Fibroblast of skin of abdomen (primary cell): ENCODE measurements at places on chromosomes 1 and 21.

- DNase-seq: no peak
Observed at GRCh38 chr1:15515022-15515663, 8.9 kb downstream of the CASP9 start.

DNA sequence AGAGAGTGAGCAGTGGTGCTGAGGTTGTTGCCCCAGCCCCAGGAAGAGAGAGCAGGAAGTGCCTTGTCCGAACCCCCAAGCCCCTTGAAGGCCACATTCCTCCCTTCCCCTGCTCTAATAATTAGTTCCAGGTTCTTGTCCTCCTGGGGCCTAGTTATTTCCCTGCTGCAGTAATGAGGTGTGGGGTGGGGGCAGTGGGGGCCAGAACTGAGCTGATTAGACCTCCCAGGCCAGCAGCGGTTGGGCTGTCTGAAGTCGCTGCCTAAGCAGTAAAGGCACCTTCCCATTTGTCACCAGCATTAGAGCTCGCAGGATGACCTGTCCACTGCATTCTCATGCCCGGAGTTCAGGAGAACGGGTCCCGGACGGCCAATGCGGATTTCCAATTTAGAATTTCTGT is 186.5 kb upstream of the CSF3R start:
- DNase-seq: no peak

GRCh38 chr1:162725301-162725837 is 65.1 kb upstream of the HSD17B7 start:
- no peak for DNase-seq

GRCh38 chr1:9990944-9991343 is 6.1 kb upstream of the RBP7 start:
- DNase-seq: no peak

- no peak for DNase-seq
Observed at GRCh38 chr1:168135921-168136708, 615 bp downstream of the GPR161 start.

DNA sequence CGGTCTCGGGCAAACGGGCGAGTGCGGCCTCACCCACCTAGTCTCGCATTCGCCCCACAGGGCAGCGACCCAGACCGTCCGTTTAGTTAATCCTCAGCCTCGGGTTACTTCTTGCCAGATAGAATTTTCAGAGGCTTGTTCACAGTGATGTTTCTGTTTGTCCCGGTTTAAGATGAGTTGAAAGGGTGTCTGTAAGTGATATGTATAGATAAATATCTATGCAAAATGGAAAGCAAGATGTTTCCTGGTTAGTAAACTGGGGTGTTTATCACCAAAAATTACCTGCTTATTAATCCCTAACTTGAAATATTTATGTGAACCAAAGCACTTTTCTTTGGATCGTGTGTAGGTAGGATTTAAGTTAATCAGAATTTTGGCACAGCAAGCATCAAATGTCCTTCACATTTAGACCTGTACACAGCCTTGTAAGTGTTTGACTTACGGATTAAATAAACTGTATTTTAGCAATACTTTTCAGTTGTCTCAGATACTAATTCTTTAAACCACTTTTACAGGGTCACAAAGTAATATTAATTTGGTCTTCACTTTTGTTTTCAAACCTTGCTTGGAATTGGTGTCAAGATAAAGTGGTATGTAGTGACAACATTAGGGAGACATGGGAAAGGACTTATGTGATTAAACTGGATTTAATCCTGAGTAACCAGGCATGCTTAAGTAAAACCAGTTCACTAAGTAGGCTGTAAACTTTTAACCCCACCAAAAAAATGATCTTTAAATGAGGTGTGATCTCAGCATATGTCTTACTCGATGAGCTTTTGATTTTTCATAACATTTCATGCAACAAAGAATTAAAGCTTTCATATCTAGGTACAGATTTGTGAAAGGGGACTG is 914 bp downstream of the ZNF326 start:
- DNase-seq: no peak

GRCh38 chr1:8516278-8516777 is 198.4 kb downstream of the SLC45A1 start:
- DNase-seq: no peak

DNA sequence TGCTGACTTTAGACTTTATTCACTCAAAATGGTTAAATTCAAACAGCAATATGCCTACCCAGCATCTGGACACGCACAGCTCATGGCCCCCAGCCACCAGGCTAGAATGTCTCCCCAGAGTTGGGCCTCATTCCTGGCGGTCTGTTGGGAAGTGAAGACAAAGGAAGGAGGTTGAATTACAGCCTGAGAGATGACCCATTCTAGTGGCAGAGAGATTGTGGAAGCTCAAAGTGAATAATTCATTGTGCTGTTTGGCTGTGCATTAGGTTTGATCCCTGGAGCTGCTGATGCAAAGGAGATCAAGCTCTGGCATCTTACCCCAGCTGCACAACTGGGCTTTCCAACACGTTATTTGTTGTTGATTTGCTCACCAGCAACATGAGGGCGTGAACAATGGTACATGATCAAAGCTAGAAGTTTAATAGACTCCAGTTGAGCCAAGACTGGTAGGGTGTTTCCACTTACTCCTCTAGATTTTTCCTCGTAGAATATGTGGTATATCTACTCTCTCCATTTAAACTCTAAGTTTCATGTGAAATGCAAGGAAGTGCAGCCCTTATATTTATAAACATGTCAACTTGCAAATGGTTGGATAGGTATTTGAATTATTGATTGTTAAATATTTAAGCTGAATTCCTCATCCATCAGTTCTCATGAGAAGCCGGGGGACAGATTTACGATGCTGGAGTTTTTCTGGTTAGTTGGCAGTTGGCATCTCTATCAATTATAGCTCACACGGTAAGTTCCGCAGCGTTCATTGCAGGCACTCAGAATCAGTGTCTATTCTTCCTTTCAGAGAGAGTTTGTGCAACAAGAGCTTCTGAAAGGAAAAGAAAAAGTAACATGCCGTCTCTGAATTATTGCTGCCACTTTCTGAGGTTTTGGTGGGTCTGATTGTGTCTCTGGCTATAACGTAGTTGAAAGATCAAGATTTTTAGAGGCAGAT is 222.7 kb downstream of the TM2D1 start:
- DNase-seq: peak; percentile 25

- DNase-seq: no peak
Observed at GRCh38 chr1:7208647-7209180, 423.5 kb downstream of the CAMTA1 start.

DNA sequence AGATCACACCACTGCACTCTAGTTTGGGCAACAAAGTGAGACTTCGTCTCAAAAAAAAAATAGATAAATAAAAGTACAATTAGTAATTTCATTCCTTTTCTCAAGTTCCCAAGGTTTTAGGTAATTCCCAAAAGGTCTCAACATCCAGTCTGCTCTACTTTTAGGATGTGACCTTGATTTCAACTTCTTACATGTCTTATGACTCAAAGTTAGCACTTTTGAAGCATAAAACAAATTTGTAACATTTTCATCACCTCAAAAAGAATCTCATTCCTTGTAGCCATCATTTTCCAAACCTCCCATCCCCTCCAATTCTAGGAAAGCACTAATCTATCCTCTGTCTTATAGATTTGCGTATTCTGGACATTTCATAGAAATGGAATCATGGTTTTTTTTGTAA is 32.2 kb downstream of the SNX27 start:
- peak; percentile 37 for DNase-seq

DNA sequence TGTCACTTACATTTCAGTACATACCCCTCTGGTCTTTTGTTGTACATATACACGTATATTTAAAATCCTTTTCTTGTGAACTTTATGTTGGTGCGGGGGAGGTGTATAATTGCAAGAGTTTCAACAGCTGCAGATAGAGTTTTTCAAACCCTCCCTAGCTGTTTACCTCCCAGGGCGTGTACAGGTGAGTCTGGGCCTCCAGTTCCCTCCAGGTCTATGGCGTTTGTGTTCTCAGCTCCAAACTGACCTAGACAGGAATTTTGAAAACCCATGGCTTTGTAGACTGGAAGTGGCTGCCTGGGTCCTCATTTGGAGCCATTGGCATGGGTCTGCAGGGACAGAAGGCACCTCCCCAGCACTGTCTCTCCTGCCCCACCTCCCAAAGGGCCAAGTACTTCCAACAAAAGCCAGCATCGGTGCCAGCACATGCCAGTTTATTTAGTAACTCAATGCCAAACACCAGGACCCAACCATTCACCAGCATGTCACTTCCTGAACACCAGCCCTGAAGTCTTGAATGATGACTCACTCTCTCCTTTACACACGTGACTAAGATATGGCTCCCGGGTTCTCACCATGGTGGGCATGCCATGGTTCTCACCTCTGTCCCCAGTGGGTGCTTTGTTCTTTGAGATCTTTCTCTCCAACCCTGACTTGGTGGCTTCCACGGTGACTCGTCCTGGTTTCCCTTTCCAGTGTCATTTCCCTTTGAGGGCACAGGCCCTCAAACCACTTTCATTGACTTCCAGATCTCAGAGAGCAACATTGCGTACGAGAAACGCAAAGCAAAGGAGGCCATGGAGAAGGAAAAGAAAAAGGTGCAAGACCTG is 57.3 kb upstream of the EFHD2 start:
- peak; percentile 76 for DNase-seq

DNA sequence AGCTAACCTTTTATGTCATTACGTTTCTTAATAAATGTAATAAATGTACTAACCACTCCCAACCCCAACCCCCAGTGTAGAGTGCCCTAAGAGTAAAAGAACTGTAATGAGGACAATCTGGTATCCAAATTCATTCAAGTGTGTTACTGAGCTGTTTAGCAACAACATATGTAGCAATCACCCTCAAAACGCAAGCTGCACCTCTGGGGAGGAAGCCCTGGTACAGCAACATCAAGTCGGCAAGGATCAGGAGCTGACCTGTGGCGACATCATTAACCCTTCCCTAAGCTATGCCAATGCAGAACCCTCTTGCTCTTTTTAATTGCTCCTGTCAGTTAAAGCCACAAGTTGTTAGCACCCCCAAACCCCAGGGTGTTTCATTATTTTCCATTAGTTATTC is 47.1 kb downstream of the STX6 start:
- no peak for DNase-seq

- DNase-seq: no peak
Observed at GRCh38 chr1:77228836-77229235, 9.6 kb upstream of the PIGK start.

DNA sequence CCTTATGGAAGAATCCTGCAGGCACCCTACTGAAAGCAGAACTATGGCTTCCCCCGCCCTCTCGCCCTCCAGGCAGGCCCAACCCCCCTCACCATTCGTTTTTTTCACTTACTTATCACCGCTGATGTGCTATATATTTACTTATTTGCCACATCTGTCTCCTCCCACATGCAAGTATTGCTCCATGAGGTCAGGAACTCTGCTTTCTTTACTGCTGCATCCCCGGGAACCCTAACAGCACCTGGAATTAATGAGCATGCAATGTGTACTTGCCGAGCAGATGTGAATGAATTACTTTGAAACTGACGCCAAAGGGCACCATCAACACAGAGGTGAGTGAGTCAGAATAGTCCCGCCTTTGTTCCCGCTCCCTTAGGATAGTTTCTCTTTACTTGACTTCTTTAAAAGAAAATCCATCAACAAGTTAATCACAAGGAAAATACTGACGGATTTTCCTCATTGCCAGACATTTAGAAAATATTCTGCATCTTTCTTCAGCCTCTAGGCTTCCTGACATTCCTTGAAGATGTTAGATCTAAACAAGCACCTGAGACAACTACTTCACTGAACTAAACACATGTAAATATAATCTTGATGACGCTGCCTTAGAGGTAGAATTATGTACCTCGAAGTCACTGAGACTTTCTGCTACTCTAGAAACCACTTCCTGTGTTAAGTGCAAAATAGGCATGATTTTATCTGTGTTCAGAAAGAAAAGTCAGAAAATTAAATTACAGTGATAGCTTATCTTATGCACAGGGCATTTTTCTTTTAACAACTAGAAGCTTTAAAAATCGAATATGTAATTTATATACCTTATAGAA is 17.5 kb upstream of the RAB4A start:
- DNase-seq: peak; percentile 55

GRCh38 chr1:10387677-10388386 is 11.0 kb upstream of the PGD start:
- peak; percentile 79 for DNase-seq

- DNase-seq: no peak
Observed at GRCh38 chr1:223487887-223488259, 94.7 kb downstream of the CCDC185 start.

GRCh38 chr1:243731301-243731891 is 118.6 kb downstream of the AKT3 start:
- no peak for DNase-seq

DNA sequence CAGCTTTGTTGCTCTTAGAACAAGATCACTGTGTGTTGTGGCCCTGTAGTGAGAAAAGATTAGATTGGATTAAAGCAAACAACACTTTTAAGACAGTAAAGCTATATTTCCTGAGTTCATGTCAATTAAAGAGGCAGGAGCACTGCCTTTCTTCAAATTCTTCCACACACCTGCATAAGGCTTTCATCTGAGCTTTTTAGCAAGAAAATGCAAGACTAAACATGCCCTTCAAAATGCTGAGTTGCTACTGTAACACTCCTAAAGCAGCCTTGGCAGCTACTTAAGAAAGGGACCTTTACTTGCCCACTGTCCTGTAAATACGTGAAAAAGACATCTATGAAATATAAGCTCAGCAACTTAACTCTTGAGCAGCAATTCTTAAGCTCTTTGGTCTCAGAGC is 11.8 kb downstream of the DPH5 start:
- no peak for DNase-seq

DNA sequence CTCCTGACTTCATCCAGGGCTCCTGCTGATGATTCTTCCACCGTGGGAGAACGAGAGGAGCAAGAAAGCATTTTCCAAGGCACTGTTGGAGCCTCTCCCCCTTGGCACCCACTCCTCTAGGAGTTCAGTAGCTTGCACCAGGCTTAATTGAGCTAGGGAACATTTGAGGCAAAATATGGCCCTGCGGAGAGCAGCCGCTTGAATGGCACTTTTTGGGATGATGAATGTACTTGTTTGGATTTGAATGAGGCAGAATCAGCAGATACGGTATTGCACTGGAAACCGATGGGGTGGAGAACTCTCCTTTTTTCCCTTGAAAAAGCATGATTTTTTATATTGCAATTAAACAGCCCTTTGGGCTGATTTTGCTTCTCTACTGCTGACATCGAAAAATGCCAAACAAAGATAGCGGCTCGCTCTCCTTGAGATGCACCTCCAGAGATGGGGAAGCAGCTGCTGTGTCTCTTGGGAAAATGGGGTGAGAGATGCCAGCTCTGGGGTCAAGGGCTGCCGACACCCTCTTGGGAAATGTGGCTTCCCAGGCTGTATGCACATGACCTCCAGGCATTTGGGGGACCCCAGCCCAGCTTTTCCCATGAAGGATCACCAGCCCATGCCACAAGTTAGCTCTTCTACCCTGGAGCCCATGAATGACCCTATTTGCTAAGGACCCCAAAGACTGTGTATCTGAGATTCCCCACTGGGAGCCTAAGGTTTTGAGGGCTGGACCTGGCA is 55.4 kb upstream of the LRP8 start:
- no peak for DNase-seq
